ENCODE measurements at places on chromosomes 3 and 15.

DNA sequence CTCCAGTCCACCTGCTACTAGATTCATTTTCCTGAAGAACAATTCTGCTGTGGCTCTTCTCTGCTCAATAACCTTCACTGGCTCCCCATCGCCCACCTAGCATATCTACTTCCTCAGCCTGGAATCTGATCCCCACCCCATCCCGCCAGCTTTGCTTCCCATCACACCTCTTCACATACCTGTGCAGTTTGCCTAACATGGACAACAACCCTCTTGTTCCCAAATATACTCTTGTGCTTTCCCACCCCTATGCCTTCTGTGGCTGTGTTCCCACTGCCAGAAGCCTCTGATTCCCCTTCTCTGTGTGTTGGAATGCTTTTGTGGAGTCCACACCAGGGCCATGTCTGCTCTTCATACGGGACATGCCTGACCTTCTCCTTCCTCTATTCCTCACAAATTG is 29.5 kb downstream of the CMTM7 start:
- DNase-seq: no peak

GRCh38 chr3:71061581-71061980 is 521.9 kb downstream of the FOXP1 start:
- DNase-seq: no peak

DNA sequence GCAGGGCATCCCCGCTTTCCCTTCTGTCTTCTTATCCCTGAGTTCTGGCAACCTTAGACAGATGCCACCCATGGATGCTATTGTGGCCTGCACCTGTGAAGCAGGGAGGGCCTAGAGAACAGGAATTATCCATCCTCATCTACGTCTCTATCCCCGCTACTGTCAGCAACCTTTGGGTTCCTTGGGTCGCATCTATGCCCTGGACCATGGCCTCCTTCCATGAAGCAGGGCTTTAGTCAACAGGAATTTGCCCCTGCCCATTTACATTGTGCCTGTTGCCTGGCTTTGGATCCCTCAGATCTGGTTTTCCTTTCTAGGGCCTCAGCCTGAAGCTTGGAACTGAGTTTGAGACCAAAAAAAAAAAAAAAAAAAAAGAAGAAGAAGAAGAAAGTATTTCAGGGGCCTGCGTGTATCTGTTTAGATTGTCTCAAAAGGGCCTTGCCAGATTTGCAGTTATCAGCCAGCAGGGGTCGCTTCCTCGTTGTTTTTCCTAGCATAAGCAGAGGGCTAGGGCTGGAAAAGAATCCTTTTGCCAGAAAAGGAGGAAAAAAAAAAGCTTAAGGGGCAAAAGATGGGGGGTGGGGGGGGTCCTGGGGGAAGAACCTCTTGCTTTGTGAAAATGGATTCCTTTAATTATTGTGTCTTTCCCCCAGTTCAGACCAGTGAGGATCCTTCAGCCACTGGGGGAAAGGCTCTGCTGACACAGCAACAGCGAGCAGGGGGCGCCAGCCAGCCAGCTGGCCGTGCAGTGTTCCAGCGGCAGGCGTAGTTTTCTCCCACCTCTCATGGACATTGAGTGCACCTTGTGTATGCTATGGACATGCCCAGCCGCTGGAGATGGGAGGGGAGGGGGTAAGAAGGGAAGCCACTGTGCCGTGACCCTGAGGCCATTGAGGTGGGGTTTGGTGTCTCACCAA is 65.7 kb upstream of the ALDH1L1 start:
- DNase-seq: no peak

DNA sequence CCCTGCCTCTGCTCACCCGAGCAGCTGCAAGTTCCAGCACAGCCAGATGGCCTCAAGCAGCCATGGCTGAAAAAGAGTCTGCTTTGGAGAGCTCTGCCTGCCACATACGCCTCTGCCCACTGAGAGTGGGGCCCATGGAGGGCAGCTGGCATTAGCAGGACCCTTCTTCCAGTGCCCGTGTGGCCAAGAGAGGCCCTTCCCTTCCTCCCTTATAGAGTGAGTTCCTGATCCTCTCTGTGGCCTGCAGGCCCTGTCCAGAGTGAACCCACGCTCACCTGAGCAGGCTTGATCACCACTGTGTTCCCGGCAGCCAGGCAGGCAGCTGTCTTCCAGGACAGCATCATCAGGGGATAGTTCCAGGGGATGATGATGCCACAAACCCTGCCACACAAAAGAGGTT is 41.4 kb upstream of the SLC41A3 start:
- DNase-seq: no peak

DNA sequence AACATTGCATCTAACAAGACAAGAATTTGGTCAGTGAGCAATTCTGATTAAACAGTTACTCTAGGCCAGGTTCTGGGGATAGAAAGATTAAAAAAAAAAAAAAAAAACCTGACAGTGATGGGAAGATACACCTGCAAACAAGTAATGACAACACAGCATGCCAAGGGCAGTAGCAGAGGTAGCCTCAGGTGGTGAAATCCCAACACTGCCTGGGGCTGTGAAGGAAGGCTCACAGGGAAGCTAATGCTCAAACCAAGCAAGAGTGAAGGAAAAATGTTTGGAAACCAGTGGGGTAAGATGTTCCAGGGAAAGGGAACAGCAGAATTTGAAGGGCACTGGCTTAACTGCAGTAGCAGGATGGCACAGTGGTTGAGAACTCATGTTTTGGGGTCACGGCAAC is 8.9 kb downstream of the RTP2 start:
- DNase-seq: no peak

- no peak for DNase-seq
These were observed 1355.9 kb downstream of the SI start for GRCh38 chr3:163722405-163722804.

GRCh38 chr15:69615736-69616135 is 163.1 kb downstream of the RPLP1 start:
- no peak for DNase-seq

- no peak for DNase-seq
These were observed 753 bp downstream of the INAFM2 start for GRCh38 chr15:40323953-40324937.

- DNase-seq: no peak
These were observed 4.1 kb downstream of the PXYLP1 start for GRCh38 chr3:141235661-141236171.

DNA sequence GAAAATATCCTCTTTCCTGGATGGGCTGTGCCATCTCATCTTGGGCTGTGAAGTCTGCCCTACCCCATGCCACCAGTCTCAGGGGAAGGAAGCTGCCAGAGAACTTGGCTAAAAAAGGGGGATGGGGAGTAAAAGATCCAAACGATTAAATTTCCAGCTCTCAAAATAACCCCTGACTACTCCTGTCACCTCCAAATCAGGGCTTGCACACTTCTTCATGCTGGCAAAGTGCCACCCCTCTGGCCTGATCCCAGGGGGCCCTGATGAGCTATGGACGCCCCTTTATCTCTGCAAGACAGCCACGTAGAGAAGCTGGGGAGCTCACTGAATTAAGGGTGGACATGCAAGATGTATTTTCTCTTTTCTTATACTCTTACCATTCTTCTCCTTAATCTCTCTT is 1.2 kb upstream of the MLF1 start:
- DNase-seq: no peak

DNA sequence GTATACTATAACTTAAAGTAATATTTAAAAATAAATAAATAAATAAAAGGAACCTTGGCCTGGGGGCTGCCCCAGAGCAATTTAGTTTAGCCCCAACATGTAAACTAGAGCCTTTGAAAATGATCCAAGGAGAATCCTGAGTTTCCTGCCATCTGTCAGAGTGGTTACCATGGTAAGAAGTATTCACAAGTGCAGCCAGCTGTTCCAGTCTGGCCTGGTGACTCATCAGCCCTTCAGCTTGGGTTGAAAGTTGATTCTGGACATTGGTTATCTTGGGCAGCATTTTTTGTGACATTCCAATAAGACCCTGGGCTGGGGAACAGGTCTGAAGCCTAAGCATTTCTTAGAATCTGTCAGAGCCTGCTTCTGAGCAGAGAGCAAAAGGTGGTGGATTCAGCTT is 72.7 kb upstream of the LRTM1 start:
- no peak for DNase-seq

DNA sequence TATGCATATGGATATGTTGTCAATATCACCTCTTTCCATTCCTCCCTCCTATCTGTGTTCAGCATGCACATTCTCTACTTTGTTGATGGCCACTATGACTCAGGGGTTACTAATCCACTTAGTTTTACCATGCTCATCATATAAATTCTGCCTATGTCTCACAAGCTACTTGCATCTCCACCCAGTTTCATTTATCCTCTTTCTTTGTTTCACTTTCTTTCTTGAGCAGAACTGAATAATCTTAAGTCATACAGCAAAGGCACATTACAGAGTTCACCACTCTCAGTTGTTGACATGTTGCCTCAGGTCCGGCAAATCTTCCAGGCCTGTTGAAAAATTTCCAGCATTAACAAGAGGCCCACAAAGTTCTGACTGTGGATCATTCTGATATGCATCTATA is 71.5 kb downstream of the SSR3 start:
- no peak for DNase-seq

DNA sequence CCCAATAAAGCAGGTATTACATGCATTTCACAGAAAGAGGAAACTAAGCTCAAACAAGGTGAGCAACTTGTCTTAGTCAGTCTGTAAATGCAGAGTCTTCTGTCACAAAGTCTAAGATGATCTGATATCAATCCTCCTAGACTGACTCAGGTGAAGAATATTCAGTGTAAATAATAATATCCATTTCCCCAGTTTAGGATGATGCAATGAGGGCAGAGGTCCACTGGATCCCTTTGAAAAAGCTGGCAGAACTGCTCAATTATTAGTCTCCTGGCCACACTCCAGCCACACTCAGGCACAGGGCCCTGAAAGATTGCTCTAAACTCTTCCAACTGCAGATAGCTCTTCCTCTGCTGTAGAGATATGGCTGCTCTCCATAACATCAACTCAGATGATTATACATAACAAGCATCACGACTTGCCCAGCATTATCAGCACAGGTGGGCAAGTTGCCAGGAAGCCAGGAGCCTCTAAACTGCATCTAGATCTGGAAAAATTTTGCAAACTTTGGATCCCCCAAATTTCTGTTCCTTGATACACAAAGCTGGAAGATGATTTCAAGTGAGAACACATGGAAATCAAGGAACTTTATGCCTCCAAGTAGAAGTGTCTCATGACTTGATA is 129.8 kb upstream of the CPNE4 start:
- DNase-seq: no peak

DNA sequence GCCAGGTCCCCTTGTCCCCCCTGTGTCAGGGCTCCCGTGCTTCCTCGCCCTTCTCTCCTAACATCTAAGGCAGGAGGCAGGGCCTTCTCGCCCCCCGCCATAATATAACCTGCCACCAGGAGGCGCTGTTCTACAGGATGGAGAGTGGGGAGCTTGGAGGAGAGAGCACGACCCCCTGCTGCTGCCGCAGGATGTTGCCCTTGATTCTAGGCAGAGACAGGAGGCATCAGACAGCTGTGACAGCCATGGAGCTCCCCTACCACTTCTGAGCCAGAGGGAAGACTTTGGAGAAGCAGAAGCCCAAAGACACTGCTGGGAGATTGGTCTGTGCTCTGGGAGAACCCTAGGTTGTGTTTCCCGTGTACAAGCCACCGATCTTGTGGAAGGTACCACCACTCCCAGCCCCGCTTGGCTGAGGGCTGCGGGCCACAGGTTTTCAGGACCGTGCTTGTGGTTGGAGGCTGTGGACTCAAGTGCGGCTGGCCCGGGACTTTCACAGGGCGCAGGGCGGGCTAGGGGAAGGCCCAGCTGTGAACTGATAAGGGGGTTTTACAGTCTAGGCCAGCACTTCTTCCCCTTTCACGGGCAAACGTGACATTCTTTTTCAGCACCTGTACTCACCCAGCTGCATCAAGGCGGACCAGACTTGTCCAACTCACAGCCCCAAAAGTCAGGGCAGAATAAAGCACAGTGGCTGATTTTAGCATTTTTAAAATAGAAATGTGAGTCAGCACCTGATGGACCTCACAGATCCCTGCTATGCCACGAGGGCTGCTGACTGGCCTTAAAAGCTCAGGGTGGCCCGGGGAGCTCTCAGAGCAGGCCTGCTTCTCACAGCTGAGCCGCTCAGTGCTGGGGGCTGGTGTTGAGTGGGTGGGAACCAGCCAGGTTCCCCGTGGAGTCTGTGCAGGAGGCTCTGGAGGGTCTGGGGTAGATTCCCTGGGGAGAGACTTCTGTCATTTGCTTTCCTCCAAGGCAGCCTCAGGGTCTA is 2.6 kb upstream of the TIGIT start:
- DNase-seq: peak; percentile 13

GRCh38 chr3:32758375-32758753 is 59.4 kb upstream of the TRIM71 start:
- no peak for DNase-seq

DNA sequence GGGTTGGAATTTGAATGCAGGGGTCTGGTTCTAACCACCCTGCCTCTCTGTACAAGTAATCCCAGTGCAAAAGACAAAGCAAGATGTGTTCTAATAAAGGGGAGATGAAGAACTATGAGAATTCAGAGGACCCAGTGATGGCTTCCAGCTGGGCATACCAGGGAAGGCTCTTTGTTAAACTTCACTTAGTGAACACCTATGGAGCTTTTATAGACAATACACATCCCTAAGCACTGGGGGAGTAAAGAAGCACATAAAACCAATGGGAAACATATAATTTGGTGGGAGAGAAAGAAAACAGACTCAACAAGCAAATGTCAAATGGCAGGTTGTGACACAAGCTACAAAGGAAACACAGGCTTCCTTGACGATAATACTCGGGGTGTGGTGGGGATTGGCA is 47.9 kb upstream of the RNU6-1 start:
- DNase-seq: no peak

- DNase-seq: no peak
These were observed 50.3 kb upstream of the ACTL6A start for GRCh38 chr3:179512378-179512777.

GRCh38 chr15:58457466-58457965 is 25.7 kb downstream of the LIPC start:
- no peak for DNase-seq

Data from GDM1 (cell line).